ENCODE measurements at places on chromosomes 5 and 9. TPM values are rescaled to one million over a fixed set of nuclear protein-coding genes. Genes with fewer than 3 reads are reported as not detected.
A peak's percentile ranks its signal among the peaks of the same experiment; 100 is the strongest.

DNA sequence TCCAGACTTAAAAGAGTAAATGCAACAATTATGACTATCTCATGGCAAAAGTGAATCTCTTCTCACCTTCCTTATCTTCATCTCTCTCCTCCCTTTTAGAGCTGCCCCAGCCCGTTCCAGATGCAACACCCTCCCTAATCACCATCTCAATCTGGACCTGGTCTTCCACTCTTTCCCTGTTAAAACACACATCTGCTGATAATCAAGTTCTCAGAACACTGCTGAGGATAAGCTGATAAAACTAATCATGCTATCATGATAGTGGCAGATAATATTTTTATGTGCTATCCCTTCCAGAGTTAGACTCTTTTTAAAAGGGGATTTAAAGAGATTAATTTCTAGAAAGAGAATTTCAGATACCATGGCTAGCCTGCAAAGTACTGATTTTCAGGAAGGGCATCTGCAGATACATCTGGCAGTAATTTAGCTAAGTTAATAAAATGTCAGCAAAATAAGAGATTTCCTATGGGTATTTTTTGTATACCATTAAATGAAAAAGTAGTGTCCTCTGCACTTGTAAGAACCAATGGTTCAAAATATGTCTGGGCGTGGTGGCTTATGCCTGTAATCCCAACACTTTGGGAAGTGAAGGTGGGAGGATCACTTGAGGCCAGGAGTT, 17.2 kb downstream of the SGTB start:
- DNase-seq: no peak

DNA sequence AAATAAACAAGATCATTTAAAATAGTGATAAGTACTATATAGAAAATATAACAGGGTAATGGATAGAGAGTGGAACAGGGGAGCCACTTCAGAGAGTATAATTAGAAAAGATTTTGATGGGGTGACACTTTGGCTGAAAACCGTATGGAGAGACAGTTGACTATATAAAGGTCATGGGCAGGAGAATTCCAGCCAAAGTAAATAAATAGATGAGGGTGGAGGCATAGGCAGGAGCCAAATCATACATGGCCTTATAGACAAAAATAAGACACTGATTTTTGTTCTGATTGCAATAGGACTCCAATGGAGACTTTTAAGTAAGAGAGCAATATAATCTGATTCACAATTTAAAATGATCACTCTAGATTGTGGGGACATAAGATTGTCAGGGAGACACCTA, 37.5 kb upstream of the NUDT12 start:
- no peak for DNase-seq

GRCh38 chr5:60362158-60362557, 337.8 kb downstream of the DEPDC1B start:
- no peak for DNase-seq

DNA sequence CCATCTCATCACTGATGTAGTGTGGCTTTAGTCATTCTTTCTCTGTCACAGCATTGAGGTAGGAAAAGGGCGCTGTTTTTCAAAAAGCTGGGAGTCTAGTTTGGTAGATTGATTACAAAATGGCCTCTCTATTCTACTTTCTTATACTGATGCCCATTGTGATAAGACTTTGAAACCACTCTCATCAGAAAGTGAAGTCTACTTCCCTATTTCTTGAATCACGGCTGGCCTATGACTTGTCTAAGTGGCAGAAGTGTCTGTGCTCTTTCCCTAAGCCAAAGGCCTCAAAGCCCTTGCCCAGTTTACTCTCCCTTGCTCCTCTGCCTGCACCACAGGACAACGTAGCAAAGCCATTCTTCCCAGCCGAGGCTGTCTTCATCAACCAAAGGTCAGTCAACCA, 83.0 kb upstream of the IL33 start:
- no peak for DNase-seq

DNA sequence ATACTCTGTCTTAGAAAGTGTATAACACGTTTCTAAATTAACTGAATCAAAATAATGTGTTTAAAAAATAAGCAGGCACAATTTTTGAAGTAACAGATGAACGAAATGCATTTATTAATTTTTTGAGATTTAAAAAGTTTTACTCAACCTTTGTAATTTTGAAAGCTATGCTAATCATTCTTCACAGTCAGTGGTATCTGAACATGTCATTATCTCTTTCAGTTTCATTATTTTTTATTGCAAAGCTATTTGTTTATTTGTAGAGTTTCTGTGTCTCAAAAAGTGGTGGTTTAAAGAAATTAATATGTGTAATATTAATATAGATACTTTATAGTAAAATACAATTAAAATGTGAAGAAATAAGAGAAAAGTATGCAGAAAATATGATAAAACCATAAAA, 11.2 kb downstream of the CHSY3 start:
- DNase-seq: no peak

DNA sequence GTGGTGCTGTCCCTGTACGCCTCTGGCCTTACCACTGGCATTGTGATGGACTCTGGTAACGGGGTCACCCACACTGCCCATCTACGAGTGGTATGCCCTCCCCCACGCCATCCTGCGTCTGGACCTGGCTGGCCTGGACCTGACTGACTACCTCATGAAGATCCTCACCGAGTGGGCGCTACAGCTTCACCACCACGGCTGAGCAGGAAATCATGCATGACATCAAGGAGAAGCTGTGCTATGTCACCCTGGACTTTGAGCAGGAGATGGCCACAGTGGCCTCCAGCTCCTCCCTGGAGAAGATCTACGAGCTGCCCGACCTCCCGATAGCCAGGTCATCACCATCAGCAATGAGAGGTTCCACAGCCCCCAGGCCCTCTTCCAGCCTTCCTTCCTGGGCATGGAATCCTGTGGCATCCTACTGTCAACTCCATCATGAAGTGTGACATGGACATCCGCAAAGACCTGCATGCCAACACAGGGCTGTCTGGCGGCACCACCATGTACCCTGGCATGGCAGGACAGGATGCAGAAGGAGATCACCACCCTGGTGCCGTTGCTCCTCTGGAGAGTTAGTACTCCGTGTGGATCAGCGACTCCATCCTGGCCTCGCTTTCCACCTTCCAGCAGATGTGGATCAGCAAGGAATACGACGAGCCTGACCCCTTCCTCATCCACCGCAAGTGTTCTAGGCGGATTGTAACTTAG, 434.2 kb upstream of the RGMB start:
- peak; percentile 60 for DNase-seq

DNA sequence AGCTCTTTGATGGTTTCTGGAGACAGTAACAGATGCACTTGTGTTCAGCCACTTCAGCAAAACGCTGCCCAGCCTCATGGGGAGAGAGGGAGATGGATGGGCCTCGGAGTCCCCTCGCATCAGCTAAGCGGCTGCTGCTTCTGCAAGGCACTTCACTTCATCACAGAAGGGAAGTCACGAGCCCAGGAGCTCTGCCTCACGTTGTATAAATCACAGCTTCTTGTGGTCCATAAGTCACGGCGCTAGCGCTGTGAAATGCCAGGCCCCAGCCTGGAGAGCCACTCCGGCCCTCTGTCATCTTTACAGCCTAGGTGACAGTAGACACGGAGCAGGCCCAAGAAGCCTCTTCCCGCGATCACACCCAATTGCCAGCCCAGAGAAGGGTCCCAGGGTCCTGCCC, 23.4 kb downstream of the DBH start:
- DNase-seq: no peak

DNA sequence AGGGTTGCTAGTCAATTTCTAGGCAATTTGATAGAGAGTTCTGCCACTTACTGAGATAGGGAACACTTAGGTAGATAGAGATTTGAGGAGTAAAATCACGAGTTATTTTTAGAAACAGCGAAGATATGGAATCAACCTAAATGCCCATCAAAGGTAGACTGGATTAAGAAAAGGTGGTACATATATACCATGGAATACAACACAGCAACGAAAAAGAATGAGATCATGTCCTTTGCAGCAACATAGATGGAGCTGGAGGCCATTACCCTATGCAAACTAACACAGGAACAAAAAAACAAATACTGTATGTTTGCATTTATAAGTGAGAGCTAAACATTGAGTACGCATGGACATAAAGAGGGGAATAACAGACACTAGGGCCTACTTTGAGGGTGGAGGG, 9.7 kb downstream of the ELL2 start:
- no peak for DNase-seq

- DNase-seq: no peak
Measured at GRCh38 chr5:79510638-79511037, 3.3 kb downstream of the HOMER1 start.

GRCh38 chr5:172506251-172506650, 51.9 kb upstream of the SH3PXD2B start:
- DNase-seq: peak; percentile 33

DNA sequence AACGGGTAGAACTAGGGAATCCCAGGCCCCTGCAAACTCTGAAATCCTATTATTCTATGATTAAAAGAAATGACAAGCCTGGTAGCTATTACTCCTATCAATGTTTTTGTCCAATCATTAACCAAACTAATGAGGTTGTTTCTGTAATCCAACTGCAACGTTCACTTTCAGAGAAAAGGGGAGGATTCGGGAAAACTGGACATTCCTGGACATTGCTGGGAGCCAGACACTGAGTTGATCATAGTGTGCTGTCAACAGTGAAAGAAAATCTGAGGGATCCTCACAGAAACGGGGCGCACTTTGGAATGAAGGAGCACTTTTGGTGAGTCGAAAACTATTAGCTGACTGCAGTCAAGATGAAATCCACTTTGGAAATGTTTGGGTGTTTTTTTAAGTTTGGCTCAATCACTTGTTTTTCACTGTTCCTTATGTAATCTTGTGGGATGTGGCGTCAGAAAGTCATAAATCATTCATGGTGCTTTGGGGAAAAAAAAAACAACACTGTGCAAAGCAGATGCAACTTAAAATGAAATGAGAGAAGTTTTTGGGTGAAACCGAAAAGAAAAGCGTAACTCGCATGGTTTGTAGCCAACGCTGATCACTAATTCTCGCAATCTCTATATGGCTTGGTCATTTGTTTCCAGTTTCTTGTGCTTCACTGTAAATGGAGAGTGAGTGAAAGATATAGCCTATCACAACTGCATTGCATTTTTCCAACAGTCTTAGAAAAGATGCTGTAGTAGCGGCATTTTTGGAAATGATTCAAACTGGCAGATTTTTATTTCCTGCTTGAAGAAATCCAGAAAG, 51.2 kb upstream of the ADRA1B start:
- no peak for DNase-seq

GRCh38 chr9:117116084-117116483, 298.8 kb downstream of the ASTN2 start:
- no peak for DNase-seq

DNA sequence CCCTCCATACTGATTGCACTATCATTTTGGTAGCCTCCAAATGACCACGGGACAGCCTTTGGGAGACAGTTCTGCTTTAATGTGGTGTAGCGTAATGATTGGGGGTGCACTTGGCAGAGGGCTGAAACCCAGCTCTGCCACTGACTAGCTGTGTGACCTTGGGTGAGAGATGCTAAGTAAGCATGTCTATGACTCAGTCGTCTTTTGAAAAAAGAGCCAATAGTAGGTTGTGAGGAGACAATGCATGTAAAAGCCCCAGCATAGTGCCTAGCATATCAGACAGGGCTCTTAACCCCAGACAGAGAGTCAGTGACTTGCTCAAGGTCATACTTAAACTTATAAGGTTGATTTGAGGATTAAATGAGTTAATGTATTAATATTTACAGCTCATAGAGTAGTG, 18.0 kb upstream of the CXCL14 start:
- DNase-seq: no peak

- no peak for DNase-seq
Measured at GRCh38 chr9:117825609-117826347, 121.6 kb downstream of the TLR4 start.

GRCh38 chr5:18888821-18889220, 1099.2 kb downstream of the CDH18 start:
- no peak for DNase-seq

DNA sequence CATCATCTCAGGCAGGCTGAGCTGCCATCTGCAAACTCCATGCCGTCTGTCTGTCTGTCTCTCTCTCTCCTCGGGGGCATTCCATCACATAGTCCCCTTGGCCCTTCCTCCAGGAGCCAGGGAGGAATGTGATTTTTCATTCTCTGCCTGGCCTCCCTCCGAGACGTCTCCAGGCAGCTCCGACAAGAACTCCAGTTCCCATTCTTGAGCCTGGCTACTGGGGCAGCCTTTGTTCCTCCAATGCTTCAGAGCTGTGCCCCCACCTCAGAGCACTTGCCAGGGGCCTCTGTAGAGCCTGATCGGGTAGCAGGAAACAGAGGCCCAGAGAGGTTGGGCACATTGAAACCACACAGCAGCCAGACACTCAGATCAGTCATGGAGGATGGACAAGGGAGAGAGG, 74.0 kb downstream of the COL27A1 start:
- DNase-seq: no peak

DNA sequence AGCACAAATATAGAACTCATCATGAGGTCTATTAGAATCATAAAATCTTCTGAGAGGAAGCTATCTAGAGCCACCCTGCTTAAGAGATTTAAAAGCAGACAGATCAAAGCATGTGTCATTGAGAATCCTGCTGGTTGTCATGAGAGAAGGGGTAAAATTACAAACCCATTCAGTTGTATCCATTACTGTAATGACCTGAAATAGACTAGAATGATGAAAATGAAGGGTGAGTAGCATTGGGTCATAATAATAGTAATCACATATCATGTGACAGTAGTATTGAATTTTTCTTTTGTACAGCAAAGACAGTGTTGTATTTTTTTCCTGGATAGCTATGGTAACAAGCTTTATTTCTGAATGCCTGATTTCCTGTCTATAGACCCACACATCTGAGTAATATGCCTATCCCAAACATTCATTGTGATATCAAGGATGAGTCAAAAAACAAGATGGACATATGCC, 149.0 kb downstream of the PDE4D start:
- DNase-seq: no peak

GRCh38 chr9:113770396-113770795, 105.7 kb upstream of the ZNF618 start:
- DNase-seq: no peak

- DNase-seq: no peak
Measured at GRCh38 chr9:112863746-112864145, 26.9 kb downstream of the SLC46A2 start.

DNA sequence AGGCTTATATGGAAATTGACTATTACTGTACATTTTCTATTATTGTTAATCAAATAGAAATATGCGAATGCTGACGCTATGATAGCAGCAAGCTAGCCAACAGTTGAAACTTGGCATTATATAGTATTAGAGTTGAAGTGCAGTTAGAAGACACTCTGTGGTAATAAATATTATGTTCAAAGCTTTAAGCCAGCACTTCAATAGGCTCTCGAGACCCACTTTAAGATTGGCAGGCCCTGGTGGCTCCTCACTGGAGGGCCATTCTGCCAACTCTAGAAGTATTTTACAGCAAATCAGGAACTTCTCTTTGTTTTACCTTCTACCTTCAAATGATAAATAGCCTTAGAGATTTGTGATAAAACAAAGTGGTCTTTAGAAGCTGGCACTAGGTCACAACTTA, 2029.0 kb upstream of the WWC1 start:
- DNase-seq: no peak

- DNase-seq: peak; percentile 58
Measured at GRCh38 chr9:138011951-138012500, 134.4 kb downstream of the CACNA1B start.

Gene IFNA13
- total RNA-seq: not detected

Gene SIT1
- total RNA-seq: not detected
